Activated CD8-positive, alpha-beta memory T cell treated with anti-CD3 and anti-CD28 coated beads, Interleukin-2, amount 10 ng/mL, durations not matched to agents 7 days and 5 days (primary cell): ENCODE measurements at places on chromosomes 3 and 15.

DNA sequence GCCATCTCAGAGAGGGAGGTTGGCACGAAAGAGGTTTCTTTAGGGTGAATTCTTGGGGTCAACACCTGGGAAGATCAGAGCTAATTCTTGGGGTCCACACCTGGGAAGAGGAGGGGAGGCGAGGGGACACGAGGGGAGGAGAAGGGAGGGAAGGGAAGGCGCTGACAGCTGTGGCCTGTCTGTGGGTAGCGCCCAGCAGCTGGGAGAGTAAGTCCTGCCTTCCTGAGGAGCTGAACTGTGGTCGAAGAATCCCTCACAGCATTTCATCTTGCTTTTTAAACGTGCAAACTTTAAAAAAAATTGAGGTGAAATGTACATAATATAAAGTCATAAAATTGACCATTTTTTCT, 63.2 kb upstream of the CGNL1 start:
- H3K36me3 ChIP-seq, result no peaks in the 10 kb centered on the region
- H3K4me1 ChIP-seq, result no peaks in the 10 kb centered on the region
- no peak overlapping the region for H3K4me3 ChIP-seq
- H3K27ac ChIP-seq, result no peak overlapping the region
- DNase-seq, result no peak
- no peaks in the 10 kb centered on the region for H3K27me3 ChIP-seq

DNA sequence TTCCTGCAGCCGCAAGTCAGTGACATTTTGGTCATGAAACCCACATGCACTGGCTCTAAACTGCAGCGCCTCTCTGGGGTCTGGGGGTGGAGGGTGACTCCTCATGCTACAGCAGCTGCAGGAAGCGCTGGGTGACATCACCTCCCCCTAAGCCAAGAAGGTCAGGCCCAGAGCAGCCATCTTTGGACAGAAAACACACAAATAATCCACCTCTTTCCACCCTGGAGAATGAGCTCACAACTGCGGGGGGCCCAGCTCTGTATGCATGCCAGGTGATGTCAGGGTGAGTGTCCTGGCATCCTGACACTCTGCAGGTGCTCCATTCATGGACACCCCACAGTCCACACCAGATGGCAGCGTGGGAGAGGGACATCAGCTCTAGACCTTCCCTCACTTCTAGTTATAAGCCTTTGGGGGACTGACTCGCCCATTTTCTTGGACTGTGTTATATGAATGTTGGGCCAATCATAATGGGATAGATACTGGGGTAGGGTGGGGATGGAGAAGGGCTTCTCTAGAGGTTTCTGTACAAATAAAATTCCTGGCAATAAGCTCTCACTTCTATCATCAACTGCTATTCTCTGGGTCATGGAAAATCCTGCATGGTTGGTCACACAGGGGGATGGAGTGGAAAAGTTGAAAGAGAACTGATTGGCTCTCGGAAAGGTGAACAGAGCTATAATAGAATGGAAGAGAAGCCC, 70.7 kb upstream of the THBS1 start:
- H3K4me3 ChIP-seq, result no peak overlapping the region
- H3K36me3 ChIP-seq, result peaks cover 2% of the 10 kb centered on the region
- no peak for DNase-seq
- H3K4me1 ChIP-seq, result no peaks in the 10 kb centered on the region
- H3K27ac ChIP-seq, result no peak overlapping the region

GRCh38 chr3:112048911-112049310, 14.4 kb downstream of the TMPRSS7 start:
- no peak for DNase-seq
- H3K36me3 ChIP-seq, result no peaks in the 10 kb centered on the region
- peaks cover 13% of the 10 kb centered on the region for H3K4me1 ChIP-seq

DNA sequence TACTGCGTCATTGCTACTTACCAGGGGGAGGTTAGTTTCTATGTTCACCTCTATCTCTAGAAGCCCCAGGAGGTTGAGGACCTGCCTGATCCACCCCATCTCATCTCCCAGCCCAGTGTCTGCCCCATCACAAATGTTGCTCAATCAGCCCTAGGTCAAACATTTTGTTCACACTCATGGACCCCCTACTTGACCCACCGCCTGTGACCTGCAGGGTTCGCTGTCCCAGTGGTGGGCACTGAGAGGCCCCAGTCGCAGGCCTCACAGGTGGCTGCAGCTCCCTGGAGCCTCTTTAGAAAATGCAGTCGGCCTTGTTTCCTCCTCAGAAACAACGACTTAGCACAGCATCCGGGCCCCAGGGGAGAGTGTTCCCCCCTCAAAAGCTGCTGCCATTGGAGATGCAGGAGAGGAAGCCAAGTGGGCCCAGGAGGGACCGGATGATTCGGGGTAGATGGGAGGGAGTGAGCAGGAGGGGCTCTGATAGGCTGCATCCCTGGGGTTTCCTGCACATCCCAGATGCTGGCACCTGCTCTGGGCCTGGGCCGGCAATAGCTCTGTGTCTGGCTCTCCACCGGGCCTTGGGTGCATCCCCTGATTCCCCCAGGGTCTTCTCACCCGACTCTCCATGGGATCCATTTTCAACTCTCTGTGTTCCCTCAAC, 18.4 kb upstream of the INSYN1 start:
- peaks cover 22% of the 10 kb centered on the region for H3K27me3 ChIP-seq
- no peak overlapping the region for H3K27ac ChIP-seq
- DNase-seq, result no peak
- H3K4me3 ChIP-seq, result no peak overlapping the region

DNA sequence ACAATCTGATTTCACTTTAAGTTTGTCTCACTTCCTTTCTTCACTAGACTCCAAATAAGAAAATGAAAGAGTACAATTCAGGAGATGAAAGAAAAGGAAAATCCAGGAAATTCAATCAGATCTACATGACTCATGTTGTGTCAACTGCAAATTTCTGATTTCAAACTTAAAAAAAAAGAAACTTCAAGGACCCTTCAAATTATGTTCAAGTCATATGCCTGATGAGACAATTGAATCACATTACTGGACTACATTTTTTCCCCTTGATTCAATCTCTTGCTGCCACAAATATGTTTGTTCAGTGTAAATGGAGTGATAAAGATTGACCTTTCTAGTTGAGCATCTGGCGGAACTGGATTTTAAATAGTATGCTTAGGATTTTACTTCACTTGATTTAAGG, 37.4 kb downstream of the FRMD5 start:
- H3K36me3 ChIP-seq, result no peaks in the 10 kb centered on the region
- H3K4me3 ChIP-seq, result no peak overlapping the region
- no peak for DNase-seq

DNA sequence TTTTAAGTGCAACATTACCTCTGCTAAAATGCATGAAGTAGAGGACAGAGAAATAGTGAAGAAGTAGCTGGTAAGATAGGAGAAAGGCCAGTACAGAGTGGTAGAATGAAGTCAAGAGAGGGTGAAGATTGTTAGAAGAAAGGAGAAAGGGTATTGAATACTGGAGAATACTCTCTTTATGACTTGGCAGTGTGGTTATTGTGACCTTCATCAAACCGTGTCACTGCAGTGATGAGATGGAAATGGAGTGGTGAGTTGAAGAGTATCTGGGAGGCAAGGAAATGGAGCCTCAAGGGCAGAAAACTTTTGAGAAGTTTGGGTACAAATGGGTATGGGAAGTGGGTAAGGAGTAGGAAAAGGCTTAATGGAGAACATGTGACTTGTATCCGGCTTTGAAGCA, 24.7 kb downstream of the MINDY2 start:
- H3K36me3 ChIP-seq, result peaks cover 34% of the 10 kb centered on the region
- no peak overlapping the region for H3K27ac ChIP-seq
- no peak for DNase-seq
- H3K27me3 ChIP-seq, result no peaks in the 10 kb centered on the region
- peaks cover 18% of the 10 kb centered on the region for H3K4me1 ChIP-seq

DNA sequence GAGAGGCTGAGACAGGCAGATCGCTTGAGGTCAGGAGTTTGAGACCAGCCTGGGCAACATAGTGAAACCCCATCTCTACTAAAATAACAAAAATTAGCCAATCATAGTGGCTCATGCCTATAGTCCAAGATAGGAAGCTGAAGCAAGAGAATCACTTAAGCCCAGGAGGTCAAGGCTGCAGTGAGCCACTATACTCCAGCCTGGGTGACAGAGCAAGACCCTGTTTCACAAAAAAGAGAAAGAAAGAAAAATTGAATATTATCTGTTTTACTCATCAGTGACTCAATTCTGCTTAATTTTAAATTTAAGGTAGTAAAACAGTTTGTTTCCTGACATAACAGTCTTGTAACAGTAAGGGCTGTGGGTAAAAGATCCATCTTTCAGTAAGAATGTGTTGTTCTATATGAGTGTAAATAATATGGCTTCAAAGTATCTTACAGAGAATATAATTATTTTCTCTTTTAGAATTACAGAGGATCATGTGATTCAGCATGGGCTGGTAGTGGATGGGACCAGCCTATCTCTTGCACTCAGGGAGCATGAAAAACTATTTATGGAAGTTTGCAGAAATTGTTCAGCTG, 85.8 kb downstream of the ATP11B start:
- H3K27ac ChIP-seq, result peak overlapping the region; percentile 32
- H3K4me1 ChIP-seq, result no peaks in the 10 kb centered on the region

- peaks cover 12% of the 10 kb centered on the region for H3K36me3 ChIP-seq
- peaks cover 7% of the 10 kb centered on the region for H3K4me1 ChIP-seq
- H3K4me3 ChIP-seq, result no peak overlapping the region
- H3K27ac ChIP-seq, result no peak overlapping the region
Measured at GRCh38 chr3:49519296-49519695, 35.0 kb upstream of the BSN start.

GRCh38 chr15:41437448-41437847, 20.6 kb downstream of the RTF1 start:
- no peak overlapping the region for H3K4me3 ChIP-seq
- peak overlapping the region; percentile 2 for H3K27ac ChIP-seq
- H3K27me3 ChIP-seq, result no peaks in the 10 kb centered on the region
- no peak for DNase-seq

DNA sequence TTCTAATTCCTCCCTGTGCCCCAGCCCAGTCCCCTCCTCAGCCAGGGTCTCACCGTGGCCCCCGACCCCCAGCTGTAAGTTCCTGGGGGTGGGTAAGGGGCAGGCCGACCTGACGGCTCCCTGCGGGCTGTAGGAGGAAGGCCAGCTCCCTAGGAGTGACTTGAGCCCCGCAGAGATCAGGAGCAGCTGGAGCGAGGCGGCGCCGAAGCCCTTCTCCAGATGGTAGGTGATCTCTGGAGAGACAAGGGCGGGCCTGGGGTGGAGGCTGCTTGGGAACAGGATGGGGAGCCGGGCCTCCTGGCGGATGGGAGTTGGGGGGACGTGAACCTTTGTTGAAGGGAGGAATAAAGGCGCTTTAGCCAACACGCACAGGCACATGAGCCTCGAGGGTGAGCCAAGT, 4.2 kb downstream of the SLC28A1 start:
- H3K36me3 ChIP-seq, result no peaks in the 10 kb centered on the region
- no peak overlapping the region for H3K27ac ChIP-seq
- H3K27me3 ChIP-seq, result no peaks in the 10 kb centered on the region
- DNase-seq, result no peak
- H3K4me3 ChIP-seq, result no peak overlapping the region

DNA sequence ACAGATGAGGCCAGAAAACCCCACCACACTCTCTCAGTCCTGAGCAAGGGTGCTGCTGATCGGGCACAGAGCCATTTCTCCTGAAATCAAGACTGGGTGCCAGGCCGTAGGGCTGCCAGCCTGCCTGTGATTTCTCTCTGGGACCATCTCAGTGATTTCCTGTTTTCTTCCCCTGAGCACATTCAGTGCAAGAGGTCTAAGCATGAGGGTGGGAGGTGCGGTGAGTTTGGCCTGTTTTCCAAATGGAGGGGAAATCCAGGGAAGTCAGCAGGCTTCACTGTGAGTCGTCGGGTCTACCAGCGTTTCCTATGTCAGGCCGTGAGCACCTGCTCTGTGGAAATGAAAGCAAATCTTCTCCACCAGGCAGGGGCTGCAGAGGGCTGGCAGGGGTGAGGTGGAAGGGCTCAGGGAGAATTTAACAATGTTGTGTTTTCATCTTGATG, 82.3 kb downstream of the ST6GAL1 start:
- H3K4me1 ChIP-seq, result peaks cover 53% of the 10 kb centered on the region
- no peaks in the 10 kb centered on the region for H3K27me3 ChIP-seq
- peaks cover 39% of the 10 kb centered on the region for H3K36me3 ChIP-seq
- peak overlapping the region; percentile 58 for H3K27ac ChIP-seq
- no peak overlapping the region for H3K4me3 ChIP-seq
- DNase-seq, result no peak

GRCh38 chr3:38264779-38265178, 833 bp upstream of the SLC22A13 start:
- DNase-seq, result no peak
- no peak overlapping the region for H3K4me3 ChIP-seq
- H3K27ac ChIP-seq, result no peak overlapping the region

DNA sequence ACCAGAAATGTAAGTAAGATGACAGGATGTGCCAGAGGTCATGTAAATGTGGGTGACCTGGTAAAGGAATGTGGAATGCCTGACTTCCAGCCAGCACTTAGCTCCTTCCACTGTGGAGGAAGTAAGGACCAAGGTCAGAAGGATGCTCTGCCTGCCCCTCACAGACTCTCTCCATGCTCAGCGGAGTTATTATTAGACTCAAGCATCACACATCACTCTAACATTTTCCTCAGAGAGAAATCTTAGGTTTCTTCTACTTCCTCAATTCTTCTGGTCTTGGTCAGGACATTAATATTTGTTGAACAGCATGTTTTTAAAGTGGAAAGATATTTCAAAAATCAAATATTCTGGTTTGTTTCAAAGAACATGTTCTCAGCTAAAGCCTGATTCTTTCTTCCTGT, 231.4 kb upstream of the WNT5A start:
- no peak for DNase-seq
- H3K36me3 ChIP-seq, result no peaks in the 10 kb centered on the region
- no peaks in the 10 kb centered on the region for H3K4me1 ChIP-seq
- no peak overlapping the region for H3K4me3 ChIP-seq
- H3K27ac ChIP-seq, result no peak overlapping the region
- no peaks in the 10 kb centered on the region for H3K27me3 ChIP-seq

DNA sequence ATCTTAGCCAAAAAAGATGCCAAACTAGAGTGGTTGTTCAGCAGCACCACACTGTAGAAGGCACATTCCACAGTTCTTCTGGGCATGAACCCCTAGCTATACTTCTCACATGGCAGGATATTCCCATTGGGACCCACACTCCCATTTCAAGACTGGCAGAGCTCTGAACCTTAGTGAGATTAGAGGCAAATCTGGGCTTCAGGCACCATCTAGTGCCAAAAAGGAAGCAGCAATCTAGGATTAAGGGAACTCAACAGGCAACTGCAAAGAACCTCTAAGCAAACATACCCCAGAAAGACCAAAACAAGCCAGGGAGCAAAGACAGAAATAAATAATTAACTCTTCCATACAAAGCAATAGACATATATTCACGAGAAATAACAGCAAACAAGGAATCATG, 66.2 kb downstream of the TAFA4 start:
- no peaks in the 10 kb centered on the region for H3K4me1 ChIP-seq
- H3K27me3 ChIP-seq, result peaks cover 22% of the 10 kb centered on the region
- no peak for DNase-seq
- no peak overlapping the region for H3K4me3 ChIP-seq
- H3K36me3 ChIP-seq, result no peaks in the 10 kb centered on the region

DNA sequence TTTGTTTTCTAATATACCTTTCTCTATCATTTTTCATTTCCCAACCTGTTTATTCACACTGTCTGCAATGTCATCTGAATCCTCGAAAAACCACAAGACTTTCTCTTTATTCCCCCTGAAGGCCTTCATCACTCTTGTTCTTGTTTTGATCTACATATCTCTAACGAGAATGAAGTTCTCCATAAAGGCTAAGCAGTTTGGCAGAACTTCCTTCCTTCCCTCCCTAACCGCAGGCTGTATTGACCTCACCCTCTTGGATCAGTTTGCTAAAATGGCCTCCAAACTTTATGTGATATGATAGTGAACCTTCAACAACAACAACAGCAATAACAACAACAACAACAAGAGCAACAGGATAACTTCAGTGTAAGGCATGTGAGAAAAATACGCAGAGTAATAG, 392.8 kb downstream of the TIGIT start:
- no peak overlapping the region for H3K27ac ChIP-seq
- H3K4me1 ChIP-seq, result peaks cover 7% of the 10 kb centered on the region
- H3K27me3 ChIP-seq, result no peaks in the 10 kb centered on the region
- no peak overlapping the region for H3K4me3 ChIP-seq
